ENCODE measurements at places on chromosomes 4 and X. TPM values are rescaled to one million over a fixed set of nuclear protein-coding genes. Genes with fewer than 3 reads are reported as not detected.

FDCSP gene
- not detected for total RNA-seq

SHROOM2 gene
- total RNA-seq: 22.5 TPM

CLIC2 gene
- total RNA-seq: 3.1 TPM

STARD8 gene
- total RNA-seq: 3.7 TPM

TCEAL6 gene
- total RNA-seq: 3.0 TPM

ASB9 gene
- 1.3 TPM for total RNA-seq

CXCL6 gene
- total RNA-seq: 1.00 TPM

HSFX1 gene
- 3.0 TPM for total RNA-seq

RGN gene
- 7.0 TPM for total RNA-seq

HSD17B13 gene
- 0.36 TPM for total RNA-seq

NONO gene
- 237 TPM for total RNA-seq

IGFBP7 gene
- total RNA-seq: 26.9 TPM

SMIM10 gene
- 1.1 TPM for total RNA-seq

Measured in cerebellum (tissue), 4 donors.